SW480 (cell line): ENCODE measurements at places on chromosomes 6 and 20.

DNA sequence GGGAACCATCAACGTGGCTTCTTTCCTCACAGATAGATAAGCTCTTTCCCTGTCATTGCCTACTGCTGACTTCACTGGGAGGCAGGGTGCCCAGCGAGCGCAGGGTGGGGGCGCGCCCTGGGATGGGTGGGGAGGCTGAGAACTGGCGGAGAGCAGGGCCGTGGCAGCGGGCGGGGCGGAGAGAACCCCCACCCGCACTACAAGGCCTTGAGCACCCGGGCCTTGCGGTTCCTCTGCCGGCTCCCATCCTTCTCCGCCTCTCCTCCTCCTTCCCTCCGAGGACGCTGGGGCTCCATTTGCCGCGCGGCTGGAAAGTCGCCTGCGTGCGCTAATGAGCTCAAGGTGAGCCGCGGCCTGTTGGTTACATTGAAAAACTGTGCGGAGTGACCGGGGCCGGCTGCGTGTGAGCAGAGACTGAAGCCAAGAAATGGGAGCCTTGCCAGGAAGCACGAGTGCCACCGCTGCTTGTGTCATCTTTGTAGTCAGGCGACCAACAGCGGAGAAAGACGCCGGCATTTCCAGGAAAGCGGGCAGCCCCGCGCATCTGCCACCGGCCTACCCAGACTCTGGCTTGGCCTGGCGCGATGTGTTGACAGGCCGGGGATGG lies 963.5 kb upstream of the SLC35B3 start:
- DNase-seq, result no peak

GRCh38 chr6:65761890-65762289 lies 54.9 kb upstream of the EYS start:
- DNase-seq, result no peak

- no peak for DNase-seq
Measured at GRCh38 chr6:39102071-39102820, 12.7 kb downstream of the SAYSD1 start.

GRCh38 chr6:21360336-21360735 lies 233.2 kb upstream of the SOX4 start:
- no peak for DNase-seq

- DNase-seq, result no peak
Measured at GRCh38 chr6:148828047-148828446, 81.2 kb downstream of the UST start.

GRCh38 chr6:130903007-130903406 lies 75.8 kb downstream of the SMLR1 start:
- DNase-seq, result no peak

GRCh38 chr6:119196715-119197114 lies 118.3 kb upstream of the FAM184A start:
- DNase-seq, result no peak

DNA sequence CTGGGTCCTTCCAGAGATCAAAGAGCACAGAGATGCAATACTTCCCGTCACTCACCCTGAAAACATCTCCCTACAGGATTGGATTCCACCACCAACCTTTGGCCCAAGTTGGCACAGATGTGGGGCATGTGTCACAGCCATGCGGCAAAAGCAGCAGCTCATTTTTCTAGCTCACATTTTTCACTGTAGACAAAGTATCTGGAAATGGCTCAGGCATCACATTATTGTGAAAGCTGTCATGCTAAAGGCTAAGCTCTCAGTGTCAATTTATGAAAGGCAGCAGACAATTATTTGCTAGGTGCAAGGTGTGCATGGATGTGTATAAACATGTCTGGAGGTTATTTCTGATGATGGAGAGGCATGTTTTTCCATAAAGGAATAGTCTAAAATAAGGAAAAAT lies 248.8 kb upstream of the PRND start:
- DNase-seq, result no peak

- no peak for DNase-seq
Measured at GRCh38 chr6:112886415-112886814, 539.3 kb downstream of the RFPL4B start.

DNA sequence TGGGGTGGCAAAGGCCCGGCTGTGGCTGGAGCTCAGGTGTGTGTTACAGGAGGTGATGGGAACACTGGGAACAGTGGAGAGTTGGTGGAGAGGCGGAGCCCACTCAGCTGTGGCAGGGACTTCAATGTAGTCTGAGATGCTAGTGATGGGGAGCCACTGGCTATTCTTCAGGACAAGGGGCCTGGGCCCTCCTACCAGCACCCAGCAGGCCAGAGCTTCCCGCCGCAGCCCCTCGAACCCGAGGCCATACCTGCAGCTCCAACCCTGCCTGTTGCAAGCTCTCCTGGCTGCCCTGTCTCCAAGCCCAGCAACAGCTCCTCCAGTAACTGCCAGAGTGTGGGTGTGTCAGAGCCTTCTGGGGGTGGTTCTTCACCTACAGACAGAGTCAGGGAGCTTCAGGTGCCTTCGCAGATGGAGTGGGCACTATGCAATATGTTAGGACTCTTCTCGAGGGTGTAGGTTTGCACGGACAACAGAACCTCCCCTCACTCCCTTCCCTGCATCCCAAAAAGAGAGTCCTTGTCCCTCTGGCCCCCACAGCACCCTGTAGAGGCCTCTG lies 146.2 kb upstream of the MLN start:
- DNase-seq, result no peak

DNA sequence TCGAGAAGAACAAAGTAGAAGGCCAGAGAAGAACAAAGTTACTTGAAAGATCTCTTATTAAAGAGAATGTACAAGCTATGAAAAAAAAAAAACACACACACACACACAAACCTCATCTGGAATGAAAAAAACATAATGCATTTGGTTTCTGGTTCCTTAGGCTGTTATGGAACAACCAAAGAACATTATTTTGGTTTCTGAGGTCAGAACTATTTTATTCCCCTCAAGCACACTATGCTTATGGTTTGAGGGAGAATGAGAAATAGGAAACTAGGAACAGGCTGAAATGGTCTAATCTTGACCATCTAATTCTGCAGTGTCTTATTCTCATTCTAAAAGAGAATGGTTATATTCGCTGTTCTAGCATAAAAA lies 8.8 kb downstream of the PRDM1 start:
- no peak for DNase-seq

DNA sequence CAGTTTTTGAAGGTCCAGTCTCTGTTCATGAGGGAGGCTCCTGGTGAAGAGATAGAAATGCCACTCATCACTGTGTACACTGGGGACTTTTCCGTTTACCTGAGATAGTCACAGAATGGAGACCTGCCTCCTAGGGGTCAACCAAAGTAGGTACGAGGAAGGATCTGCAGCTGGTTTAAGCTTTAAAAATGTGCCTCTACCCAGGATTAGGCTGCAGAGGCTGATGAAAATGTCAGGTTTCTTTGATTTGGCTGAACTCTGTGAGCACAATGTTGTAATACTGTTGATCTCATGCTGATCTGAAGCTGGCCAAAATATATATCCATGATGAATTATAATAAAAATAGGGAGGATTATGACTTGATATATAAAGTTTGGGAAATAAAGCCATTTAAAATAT lies 182.7 kb downstream of the ADAT2 start:
- DNase-seq, result no peak

DNA sequence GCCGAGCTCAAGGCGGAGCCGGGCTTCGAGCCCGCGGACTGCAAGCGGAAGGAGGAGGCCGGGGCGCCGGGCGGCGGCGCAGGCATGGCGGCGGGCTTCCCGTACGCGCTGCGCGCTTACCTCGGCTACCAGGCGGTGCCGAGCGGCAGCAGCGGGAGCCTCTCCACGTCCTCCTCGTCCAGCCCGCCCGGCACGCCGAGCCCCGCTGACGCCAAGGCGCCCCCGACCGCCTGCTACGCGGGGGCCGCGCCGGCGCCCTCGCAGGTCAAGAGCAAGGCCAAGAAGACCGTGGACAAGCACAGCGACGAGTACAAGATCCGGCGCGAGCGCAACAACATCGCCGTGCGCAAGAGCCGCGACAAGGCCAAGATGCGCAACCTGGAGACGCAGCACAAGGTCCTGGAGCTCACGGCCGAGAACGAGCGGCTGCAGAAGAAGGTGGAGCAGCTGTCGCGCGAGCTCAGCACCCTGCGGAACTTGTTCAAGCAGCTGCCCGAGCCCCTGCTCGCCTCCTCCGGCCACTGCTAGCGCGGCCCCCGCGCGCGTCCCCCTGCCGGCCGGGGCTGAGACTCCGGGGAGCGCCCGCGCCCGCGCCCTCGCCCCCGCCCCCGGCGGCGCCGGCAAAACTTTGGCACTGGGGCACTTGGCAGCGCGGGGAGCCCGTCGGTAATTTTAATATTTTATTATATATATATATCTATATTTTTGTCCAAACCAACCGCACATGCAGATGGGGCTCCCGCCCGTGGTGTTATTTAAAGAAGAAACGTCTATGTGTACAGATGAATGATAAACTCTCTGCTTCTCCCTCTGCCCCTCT lies 1.1 kb downstream of the CEBPB start:
- DNase-seq, result peak; percentile 70

DNA sequence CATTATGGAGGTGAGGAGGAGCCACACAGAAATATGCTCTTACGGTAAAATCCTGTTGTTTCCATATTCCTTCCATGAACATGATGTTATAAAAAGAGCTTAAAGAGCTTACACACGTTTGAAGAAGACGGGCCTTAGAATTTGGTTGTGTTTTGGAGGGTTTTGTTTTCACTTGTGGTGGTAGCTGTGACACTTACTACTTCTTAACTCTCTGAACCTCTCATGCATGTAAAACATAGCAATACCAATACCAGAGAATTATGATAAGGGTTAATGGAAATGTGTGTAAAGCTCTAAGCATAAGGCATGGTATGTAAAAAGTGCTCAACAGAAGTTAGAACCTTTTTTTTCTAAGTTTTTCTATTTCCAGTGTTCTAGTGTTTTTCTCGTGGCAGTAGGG lies 256.1 kb upstream of the KCNQ5 start:
- DNase-seq, result no peak

- peak; percentile 47 for DNase-seq
Measured at GRCh38 chr20:50727792-50728485, 3.4 kb upstream of the PARD6B start.

DNA sequence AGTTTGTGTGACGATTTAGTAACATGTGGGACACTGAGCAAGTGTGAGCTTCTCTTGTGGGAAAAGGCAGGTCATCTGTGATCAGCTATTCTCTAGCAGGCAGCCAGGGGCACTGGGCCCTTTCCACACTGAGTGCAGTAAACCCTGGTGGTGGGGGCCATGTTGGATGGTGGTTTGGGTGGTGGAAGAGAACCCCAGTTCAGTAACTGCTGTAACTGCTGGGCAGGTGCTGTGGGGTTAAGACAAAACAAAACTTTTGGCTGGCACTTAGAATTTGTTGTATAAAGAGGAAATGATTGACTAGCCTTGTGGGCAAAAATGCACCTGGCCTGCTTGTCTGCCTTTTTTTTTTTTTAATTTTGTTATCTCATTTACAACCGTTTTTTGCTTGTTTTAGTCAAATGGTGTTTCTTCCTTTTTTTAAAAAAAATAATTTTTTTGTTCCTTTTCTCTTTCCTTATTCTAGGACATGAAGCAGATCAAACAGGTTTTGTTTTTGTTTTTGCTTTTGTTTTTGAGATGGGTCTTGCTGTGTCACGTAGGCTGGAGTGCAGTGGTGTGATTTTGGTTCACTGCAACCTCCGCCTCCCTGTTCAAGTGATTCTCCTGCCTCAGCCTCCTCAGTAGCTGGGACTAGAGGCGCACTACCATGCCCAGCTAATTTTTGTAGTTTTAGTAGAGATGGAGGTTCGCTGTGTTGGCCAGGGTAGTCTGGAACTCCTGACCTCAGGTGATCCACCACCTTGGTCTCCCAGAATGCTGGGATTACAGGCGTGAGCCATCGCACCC lies 59.8 kb downstream of the IGF2R start:
- no peak for DNase-seq

- no peak for DNase-seq
Measured at GRCh38 chr20:34200023-34200422, 41.2 kb upstream of the ASIP start.

GRCh38 chr6:168601546-168601945 lies 160.6 kb downstream of the SMOC2 start:
- DNase-seq, result no peak

- DNase-seq, result no peak
Measured at GRCh38 chr6:98657764-98658163, 176.6 kb upstream of the POU3F2 start.

GRCh38 chr20:47578543-47578942 lies 76.9 kb downstream of the NCOA3 start:
- no peak for DNase-seq

- no peak for DNase-seq
Measured at GRCh38 chr6:116201538-116201937, 52.3 kb downstream of the TSPYL4 start.

DNA sequence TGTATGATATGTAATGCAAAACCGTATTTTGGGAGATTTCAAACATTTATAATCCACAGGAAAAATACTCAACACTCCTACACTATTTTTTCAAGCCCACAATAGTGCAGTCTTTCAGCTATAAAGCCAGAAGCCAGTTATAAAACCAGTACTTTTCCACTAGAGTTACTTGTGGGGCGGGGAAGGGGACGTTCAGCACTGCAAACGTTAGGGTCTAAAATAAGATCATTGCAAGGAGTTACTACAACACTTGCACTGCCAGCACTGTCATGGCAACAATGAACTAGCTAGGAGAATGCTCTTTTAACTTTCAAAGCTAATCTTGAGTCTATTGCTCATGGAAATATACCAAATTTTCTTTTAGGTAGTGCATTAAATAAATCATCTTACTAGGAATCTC lies 14.7 kb downstream of the SESN1 start:
- no peak for DNase-seq

DNA sequence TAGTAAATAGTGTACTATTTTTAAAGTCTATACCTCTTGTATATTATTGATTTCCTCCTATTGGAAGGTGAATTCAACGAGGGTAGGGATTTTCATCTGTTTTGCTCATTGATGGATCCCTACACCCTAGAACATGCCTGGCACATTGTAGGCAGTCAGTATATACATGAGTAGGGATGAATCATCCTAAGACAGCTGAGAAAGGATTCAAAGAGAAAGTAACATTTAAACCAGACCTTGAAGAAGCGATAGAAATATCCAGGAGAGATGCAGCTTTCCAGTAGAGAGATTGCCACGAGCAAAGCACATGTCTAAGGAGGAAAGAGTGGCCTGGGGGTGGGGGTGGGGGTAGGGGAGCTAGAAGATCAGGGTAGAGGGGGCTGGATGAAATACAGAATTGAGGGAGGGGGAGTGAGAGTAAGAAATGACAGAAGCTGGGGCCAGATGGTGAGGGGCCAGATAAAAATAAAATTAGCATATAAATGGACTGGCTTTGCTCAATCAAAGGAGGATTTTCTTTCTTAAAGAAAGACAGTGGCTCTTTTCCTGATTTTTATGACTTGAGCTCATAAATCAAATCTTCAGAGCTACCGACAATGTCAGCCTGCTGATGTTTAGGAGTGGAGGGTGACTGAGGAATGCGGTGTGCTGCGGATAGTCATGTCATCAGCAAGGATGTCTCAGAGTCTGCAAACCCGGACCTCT lies 168.2 kb downstream of the SAMD5 start:
- no peak for DNase-seq

DNA sequence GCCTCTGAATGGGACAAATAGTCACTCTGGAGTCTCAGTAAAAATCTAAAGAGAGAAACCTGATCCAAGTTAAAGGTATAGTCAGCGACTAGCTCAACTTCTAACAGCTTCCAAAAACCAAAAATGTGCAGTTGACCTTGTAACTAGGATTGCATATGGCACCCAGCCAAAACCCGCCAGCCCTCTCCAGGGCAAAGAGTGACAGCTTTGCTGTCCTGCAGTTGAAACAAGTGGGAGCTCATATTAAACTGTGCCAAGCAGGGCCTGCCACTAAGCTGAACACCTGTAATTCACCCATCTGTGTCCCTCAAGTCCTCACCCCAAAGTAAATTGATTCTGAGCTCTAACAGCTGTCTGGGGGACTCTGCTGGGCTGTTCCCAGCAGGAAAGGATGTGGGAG lies 695.3 kb downstream of the MAFB start:
- DNase-seq, result no peak

GRCh38 chr6:107532706-107533105 lies 42.8 kb downstream of the SOBP start:
- DNase-seq, result no peak
